ENCODE measurements at places on chromosomes 12 and 14. TPM values are rescaled to one million over a fixed set of nuclear protein-coding genes. Genes with fewer than 3 reads are reported as not detected.

FAM90A1 gene
- total RNA-seq = not detected

GALNT6 gene
- 9.4 TPM for total RNA-seq

PPFIA2 gene
- total RNA-seq = not detected

ARID2 gene
- total RNA-seq = 11.6 TPM

GPD1 gene
- 0.13 TPM for total RNA-seq

MANSC4 gene
- total RNA-seq = not detected

GALNT9 gene
- 1.5 TPM for total RNA-seq

TDRD9 gene
- not detected for total RNA-seq

OR6C4 gene
- total RNA-seq = not detected

GPRC5D gene
- not detected for total RNA-seq

RAD51AP1 gene
- total RNA-seq = 13.1 TPM

COX14 gene
- 53.4 TPM for total RNA-seq

ERGIC2 gene
- 265 TPM for total RNA-seq

CLEC12A gene
- total RNA-seq = not detected

CCDC177 gene
- not detected for total RNA-seq

TCTN2 gene
- total RNA-seq = 9.3 TPM

GDF3 gene
- total RNA-seq = not detected

BHLHE41 gene
- 1.6 TPM for total RNA-seq

ALX1 gene
- total RNA-seq = not detected
